Amniotic epithelial cell (primary cell): ENCODE measurements at places on chromosomes 2 and 18.
A peak's percentile ranks its signal among the peaks of the same experiment; 100 is the strongest.

DNA sequence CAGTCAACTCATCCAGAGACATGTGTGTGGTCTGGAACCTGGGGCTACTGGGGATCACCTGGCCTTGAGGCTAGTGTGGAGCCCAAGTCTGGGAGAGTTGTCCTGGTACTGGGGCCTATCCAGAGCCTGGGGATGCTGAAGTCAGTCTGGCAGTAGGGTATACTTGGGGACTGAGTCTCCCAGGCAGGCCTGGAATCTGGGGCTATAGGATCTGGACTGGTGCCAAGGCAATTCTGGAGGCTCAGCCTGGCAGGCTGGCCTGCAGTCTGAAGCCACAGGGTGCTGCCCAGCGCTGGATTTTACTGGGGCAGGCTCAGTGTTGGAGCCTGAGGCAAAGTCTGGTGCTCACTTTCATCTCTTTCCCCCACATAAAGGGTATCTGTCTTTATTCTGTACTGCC lies 46.5 kb downstream of the AQP4 start:
- DNase-seq: no peak

GRCh38 chr2:28270456-28271152 lies 122.1 kb upstream of the FOSL2 start:
- no peak for DNase-seq

DNA sequence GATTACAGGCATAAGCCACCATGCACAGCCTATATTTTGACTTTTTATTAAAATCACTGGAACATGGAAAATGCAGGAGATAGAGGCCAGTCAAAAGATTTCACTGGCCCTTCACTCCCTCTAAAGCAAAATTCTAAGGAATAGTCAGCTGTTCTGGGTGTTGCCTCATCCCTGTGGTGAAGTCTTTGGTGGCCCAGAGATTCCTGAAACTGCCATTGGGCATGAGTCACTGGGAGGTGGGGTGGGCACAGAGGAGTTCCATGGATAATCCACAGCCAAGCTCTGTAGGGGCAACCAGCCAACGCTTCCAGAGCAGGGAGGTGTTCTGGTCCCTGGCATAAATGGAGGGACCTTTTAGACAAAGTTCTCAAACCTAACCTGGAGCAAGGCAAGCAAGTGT lies 89.7 kb upstream of the TTC39C start:
- peak; percentile 71 for DNase-seq

- DNase-seq: peak; percentile 56
Observed at GRCh38 chr2:32627441-32627813, 423 bp upstream of the TTC27 start.

DNA sequence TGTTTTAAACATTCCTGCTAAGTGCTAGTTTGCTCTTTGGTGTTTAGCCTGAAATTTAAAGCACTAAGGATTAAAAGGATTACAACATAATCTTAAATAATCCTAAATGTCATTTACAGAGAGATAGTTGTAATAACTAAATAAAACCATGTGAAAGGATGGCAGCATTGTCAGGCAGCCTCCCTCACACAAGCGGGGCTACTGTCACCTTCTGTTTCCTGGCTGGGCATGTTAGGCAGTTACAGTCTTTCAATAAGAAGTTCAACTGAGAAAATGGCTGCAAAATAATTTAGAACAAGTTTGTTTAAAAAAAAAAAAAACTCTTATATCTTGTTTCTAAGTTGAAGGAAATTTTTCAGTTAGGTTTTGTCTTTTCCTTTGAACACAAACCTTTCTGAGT lies 124.9 kb downstream of the ARHGAP15 start:
- no peak for DNase-seq

DNA sequence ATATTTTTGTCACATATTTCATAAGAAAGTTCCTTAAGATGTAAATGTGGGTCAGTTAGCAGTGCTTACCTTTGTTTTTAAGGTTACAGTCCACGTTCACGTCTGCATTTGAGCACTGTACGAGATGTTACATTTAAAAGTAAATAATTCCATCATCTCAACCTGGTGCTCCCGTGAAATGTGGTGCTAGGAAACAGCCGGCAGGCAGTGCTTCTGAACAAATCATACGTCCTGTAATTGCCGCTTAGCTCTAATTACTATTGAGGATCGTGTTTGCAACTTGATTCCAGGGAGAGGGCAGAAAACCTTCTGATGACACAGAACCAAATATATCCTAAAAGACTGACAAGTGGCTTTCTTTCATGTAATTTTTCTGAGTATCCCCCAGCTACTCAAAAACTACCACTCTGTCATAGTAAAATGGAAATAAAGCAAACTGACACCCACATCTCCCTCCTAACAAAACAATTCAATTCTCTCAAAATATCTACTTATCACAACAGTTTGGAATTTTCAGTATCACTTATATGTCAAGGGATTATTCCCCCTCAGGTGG lies 297.8 kb upstream of the SESTD1 start:
- no peak for DNase-seq

DNA sequence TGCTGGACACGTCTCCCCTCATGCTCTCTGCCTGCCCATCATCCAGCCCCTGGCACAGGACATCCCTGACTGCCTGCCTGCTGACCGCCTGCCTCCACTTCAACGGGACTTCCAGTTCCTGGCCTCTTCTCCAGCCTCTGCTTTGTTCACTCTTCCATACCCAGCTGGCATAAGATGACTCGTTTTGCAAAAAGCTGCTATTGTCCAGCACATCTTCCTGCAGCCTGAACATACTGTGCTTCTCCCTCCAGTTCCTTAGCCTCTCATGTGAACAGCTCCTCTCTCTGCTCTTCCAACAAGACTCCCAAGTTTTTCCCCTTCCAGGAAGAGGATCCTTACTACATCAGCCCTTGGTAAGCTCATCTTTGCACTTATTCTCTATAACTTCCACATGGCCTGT lies 62.4 kb upstream of the SKOR2 start:
- DNase-seq: peak; percentile 1

GRCh38 chr2:54492335-54492734 lies 36.2 kb downstream of the SPTBN1 start:
- no peak for DNase-seq

DNA sequence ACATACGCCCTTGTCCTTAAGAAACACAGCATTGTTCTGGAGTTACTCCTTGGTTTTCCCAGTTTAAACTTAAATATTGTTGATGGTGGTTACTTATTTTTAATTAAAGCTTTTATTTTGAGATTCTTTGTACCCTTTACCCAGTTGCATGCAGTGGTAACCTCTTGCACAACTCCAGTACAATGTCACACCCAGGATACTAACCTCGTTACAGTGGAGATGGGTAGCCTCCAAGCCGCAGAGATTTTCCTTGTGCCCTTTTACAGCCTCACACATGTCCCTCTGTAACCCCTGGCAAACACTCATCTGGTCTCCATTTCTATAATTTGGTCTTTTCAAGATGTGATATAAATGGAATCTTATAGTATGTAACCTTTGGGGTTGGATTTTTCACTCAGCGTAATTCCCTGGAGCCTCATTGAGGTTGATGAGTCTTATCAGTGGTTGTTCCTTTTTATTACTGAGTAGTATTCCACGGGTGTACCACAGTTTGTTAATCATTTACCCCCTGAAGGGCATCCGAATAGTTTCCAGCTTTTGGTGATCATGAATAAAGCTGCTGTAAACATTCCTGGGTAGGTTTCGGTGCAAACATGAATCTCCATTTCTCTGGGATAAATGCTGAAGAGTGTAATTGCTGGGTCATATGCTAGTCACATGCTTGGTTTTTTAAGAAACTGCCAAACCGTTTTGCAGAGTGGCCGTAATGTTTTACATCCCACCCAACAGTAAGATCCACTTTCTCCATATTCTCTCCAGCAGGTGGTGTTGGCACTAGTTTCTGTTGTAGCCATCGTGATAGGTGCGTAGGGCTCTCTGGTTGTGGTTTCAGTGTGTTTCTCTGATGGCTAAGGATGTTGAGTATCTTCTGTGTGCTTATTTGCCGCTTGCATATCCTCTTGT lies 68.6 kb downstream of the DGKD start:
- DNase-seq: no peak

DNA sequence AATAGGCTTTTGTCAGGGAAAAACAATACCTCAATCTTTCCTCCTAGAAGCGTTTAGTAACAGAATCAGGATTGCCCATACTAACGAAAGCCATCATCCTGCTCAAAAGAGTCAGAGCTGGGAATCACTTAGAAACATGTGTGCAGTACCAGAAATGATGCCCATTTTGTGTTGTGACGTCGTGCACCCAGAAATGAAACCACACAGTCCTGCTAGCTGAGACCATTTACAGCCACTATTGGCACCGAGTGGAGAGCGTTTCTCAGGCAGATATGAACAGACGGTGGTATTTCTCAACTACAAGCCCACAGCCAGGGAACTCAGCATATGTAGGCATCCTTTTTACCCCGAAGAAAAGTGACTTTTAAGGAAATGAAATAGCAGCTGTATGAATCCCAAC lies 284.3 kb upstream of the LRATD1 start:
- no peak for DNase-seq

DNA sequence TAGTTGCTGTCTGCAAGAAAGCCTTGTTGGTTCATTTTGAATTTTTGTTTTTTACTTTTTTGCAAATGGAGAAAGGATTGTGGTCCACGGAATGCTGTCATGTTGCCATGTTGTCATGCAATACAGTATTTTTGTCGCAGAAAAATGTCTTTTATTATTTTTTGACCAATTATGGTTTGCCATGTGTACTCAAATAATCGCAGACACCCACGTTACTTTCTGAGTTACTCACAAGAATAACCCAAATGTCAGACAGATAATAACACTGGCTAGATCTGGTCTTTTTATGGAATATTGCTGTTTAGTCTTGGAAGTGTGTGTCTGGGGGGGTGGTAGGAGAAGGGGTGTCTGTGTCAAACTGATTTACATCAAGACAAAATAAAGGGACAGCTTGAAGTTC lies 188.9 kb downstream of the LTBP1 start:
- DNase-seq: peak; percentile 39

GRCh38 chr18:35352283-35352682 lies 8.1 kb upstream of the ZNF24 start:
- DNase-seq: no peak

- peak; percentile 17 for DNase-seq
Observed at GRCh38 chr2:134900151-134900550, 18.5 kb upstream of the CCNT2 start.
